ENCODE measurements at places on chromosomes 12 and 14.

DNA sequence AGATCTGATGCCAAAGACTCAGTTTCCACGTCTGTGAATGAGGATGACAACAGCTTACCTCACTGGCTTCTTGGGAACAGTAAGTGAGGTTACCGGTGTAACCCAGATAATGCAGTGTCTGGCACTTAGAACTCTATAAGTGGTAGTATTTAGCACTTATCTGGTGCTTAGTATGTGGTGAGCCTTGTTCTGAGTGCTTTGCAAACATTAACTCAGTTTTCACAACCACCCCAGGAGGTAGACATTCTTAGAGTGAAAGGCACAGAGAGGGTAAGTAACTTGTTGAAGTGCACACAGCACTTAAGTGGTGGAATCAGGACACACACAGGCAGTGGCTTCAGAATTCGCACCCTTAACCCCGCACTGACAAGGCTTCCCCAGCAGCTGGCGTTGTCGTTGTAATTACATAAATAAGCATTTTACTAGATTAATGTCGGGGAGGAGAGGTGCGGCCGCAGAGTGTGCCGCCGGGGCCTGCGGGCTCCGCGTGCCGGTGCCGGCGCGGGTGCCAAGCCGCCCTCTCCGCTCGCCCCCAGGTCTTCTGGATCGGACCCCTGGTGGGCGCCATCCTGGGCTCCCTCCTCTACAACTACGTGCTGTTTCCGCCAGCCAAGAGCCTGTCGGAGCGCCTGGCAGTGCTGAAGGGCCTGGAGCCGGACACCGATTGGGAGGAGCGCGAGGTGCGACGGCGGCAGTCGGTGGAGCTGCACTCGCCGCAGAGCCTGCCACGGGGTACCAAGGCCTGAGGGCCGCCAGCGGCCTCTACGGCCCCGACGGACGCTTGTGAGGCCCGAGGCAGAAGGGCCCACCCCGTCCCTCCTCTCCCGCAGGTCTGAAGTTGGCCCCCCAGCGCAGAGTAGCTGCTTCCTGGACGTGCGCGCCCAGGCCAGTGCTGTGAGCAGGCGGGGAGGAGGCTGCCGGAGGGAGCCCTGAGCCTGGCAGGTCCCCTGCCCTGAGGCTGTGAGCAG is 4.6 kb downstream of the AQP2 start:
- DNase-seq: no peak

- no peak for DNase-seq
Observed at GRCh38 chr12:18496156-18496555, 234.8 kb downstream of the PIK3C2G start.

- peak; percentile 97 for DNase-seq
Observed at GRCh38 chr12:6088921-6089747, 35.3 kb downstream of the VWF start.

GRCh38 chr12:54565986-54566544 is 16.7 kb downstream of the PDE1B start:
- DNase-seq: no peak

DNA sequence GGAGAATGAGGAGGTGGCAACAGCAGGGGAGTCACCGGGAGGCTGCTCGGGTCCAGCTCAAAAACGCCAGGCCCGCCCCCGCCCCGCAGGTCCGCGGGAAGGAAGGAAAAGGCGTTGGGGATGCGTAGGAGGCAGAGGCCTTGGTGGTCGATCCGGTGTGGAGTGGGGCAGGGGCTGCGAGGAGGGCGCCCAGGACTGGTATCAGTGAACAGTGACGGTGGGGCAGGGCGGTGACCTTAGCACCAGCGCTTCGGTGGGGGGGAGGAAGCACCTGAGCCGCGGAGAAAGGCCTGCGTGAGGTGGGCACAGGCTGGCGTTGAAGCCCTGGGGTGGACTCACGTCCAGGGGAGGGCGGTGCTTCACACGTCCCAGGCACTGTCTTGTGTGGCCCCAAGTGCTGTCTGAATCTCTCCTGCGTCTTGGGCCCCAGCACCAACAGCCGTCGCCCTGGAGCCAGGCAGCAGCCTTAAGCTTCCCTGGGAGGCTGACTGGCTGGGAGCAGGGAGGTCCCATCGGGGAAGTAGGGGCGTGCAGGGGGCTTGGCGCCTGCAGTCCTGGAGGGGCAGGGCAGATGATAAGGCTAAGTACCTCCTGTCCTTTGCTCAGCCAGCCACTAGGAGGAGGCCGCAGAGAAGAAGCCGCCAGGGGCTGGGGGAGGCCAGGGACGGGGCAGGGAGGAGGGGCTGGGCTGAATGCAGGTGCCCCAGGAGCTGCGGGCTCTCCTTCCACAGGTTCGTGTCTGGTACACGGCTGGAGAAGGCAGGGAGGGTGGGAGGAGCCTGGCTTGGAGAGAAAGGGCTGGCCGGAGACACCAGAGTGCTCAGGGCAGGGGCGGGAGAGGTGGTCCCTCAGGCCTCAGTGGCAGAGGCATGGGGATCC is 26.5 kb downstream of the ZBTB42 start:
- DNase-seq: no peak
